ENCODE measurements at places on chromosomes 7 and 10.

DNA sequence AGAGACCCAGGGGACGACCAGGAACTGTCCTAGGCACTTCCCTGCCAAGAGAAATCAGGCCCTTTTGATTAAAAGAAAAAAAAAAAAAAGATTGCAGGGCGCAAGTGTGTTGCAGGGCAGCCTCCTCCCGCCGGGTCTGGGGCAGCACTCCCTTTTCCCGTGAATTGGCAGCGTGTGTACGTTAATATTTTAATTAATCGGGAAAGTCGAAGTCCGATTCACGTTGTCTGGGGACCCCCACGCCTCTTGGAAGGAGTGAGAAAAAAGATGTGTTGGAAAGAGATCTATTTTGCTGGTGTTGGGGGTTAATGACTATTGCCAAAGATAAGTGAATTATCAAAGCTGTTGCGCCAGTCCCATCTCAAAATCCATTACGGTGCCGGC lies 1.3 kb upstream of the EBF3 start:
- DNase-seq = no peak

GRCh38 chr7:100559127-100559526 lies 14.6 kb downstream of the SAP25 start:
- DNase-seq = no peak

DNA sequence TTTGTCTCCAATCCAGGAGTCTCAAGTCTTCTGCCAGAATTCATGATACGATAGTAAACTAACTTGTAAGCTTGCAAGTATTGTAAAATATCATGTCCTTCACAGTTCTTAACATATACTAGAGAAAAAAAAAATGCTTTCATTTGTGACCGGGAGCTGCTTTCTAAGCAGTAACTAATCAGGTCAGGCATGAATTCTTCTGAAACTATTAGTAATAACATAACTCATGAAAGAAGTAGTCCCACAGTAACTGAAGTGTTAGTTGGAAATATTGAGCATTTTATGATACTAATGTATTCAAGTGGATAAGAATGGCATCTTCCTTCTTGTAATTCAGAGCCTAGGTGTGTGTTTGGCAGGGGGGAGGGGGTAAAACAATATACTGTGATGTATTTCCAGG lies 665.6 kb downstream of the DNAJB9 start:
- no peak for DNase-seq

DNA sequence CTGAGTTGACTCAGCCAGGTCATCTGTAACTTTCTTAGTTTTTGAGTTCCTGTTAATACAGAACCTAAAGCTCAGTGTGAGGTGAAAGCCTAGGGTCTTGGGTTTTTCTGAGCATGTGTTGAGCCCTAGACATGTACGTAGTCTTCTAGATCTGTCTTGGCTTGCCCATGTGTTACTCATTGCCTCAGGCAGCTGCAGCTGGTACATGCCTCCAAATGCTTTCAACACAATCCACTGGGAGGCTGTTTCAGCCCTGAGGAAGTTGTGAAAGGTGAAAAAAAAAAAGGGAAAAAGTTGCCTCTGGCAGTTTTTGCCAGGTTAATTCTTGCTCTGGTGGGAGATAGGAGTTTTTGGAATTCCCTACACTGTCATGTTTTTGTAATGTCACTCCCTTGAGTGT lies 134.6 kb downstream of the RNF216 start:
- no peak for DNase-seq

GRCh38 chr7:106372595-106373318 lies 88.0 kb upstream of the NAMPT start:
- no peak for DNase-seq

GRCh38 chr7:137146012-137146455 lies 197.5 kb downstream of the PTN start:
- no peak for DNase-seq

DNA sequence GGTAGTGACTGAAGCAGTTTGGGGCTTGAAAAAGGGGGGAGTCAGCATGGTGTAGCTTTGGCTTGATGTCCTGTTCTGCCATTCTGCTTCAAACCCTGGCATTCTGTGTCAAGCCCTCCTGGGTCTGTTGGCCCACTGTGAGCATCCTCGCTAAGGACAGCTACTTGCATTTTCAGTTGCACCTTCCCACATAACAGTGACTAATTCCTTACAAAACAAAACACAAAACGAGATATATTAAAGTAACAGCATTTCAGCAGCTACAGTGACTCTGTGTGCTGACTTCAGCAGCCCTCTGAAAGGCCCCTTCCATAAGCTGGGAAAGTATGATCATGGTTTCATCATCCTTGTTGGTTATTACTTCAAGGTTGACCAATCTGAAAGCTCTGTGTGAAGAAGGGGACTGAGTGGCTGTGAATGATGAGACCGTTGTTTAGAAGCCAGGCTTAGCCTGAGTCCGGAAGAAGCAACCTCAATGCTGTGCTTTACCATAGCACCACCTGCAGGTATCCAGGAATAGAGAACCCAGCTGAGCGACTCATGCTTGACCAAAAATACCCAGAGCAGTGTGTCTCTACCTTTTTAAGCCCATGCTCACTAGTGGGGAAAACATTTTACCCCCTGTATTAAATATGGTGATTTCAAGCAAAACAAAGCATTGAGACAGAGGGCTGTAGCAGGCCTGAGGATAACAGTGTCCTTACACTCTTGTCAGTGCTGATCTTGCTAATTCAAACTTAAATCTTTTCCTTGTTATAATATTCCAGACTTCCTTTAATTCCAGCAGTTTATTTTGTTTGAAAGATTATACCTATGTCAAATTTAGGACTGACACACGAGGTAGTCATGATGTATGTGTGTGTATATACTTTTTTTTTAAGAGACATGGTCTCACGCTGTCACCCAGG lies 42.6 kb upstream of the CC2D2B start:
- DNase-seq = peak; percentile 46

- no peak for DNase-seq
Measured at GRCh38 chr10:82856957-82857613, 982.1 kb downstream of the NRG3 start.

DNA sequence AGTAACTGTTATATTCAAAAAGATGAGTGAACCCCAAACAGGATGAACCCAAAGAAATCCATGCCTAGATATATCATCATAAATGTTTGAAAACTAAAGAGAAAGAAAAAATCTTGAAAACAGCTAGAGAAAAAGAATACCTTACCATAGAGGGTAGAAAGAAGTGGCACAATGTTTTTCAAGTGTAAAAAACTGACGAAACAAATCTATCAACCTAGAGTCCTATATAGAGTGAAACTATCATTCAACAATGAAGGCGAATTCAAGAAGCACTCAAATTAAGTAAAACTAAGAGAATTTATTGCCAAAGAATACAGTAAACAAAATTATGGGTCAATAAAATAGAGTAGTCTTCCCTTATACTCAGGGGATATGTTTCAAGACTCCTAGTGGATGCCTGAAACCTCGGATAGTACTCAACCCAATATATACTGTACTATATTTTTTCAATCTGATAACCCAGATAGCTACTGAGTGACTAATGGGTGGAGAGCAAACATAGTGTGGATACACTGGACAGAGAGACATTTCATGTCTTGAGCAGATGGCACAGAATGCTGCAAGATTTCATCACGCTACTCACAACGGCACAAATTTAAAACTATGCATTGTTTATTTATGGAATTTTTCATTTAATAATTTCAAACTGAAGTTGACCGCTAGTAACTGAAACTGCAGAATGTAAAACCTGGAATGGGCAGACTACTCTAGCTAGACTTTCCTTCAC lies 52.6 kb upstream of the TMEM106B start:
- no peak for DNase-seq

DNA sequence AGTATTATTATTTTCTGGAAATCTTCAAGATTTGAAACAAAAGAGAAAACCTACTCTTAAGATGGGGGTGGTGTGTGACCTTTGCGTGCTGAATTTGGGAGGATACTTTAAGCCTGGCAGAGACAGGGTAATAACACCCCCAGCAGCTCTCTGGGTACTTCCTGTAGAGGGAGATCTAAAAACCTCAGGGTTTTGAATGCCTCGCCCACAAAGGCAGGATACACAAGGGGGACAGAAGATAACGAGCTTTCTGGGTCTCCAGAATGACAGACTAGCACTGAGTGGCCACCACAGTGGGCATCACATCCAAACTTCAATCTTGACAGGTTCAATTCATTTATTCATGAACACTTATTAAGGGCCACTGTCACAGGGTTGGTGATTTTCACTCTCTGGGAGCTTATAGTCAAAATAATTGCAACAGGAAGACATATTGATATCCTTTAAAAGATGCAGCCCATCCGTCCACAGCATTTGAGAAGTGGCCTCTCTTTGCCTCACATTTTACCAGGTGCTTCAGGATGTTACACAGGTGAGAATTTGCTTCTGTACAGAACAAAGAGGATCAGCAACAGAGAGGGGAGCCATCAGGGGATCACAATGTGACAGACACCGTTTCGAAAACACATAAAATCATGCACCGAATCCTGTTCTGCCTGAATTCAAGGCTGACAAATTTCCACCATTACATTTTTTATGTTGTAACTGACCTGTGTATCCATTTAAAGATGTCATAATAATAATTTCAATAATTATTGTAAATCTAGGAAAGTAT lies 14.3 kb downstream of the CPA1 start:
- no peak for DNase-seq

DNA sequence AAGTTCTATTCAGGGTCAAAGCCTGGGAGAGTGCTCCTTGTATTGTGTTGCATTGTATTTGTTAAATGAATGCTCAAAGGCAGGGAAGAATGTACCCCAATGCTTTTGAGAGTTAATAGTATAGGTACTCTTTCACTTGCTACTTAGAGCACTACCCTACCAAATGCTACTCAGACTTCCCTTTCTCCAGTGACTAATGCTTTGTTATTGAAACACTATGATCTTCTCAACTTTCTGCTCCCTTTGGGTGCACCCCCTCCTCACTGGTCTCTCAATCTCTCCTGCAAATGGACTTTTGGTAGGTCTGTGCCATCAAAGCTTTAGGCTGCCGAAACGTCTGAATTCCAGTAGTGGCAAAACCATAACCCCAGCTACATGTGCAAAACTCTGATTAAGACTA lies 177.7 kb upstream of the AHR start:
- DNase-seq = no peak
